Panc1 (cell line): ENCODE measurements at places on chromosomes 3 and 15. TPM values are rescaled to one million over a fixed set of nuclear protein-coding genes. Genes with fewer than 3 reads are reported as not detected.

The C15orf39 gene
- 17.6 TPM for total RNA-seq

The IL20RB gene
- total RNA-seq: 1.7 TPM

The SOX14 gene
- not detected for total RNA-seq

GRCh38 chr3:33047842-33048834, 48.8 kb downstream of the GLB1 start:
- no peak overlapping the region for H3K4me3 ChIP-seq
- no peaks in the 10 kb centered on the region for H3K27me3 ChIP-seq
- H3K27ac ChIP-seq: no peak overlapping the region
- H3K36me3 ChIP-seq: no peaks in the 10 kb centered on the region
- DNase-seq: no peak

DNA sequence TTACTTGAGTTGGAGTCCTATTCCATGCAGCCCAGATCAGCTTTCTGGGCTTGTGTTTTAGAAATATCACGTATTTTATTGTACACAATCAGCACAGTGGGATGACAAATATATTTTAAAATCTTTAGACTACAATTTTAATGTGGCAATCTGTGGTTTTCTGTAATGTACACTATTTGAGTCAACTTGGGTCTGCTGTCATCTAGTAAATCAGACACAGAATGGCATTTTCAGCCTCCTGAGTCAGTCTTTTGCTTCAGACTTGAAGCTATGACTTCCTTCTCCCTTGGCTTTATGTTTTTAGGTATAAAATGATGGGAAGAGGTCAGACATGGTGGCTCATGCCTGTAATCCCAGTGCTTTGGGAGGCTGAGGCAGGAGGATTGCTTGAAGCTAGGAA, 232.1 kb downstream of the NECTIN3 start:
- H3K4me1 ChIP-seq: no peaks in the 10 kb centered on the region
- no peaks in the 10 kb centered on the region for H3K36me3 ChIP-seq
- DNase-seq: no peak
- no peak overlapping the region for H3K4me3 ChIP-seq
- no peaks in the 10 kb centered on the region for H3K27me3 ChIP-seq

DNA sequence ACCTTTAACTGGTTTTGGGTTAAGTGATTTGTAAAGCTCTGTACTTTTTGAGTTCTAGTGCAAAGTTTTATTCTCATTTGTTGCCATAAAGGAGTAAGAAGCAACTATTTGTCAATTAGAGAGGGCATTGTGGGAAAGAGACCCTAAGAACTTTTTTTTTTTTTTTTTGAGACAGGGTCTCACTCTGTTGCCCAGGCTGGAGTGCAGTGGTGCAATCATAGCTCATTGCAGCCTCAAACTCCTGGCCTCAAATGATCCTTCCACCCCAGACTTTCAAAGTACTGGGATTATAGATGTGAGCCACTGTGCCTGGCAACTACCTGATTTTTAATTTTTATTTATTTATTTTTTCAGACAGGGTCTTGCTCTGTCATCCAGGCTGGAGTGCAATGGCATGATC, 4.9 kb downstream of the CHP1 start:
- no peak for DNase-seq
- peaks cover 12% of the 10 kb centered on the region for H3K4me1 ChIP-seq
- no peak overlapping the region for H3K4me3 ChIP-seq
- no peak overlapping the region for H3K27ac ChIP-seq
- H3K27me3 ChIP-seq: no peaks in the 10 kb centered on the region

GRCh38 chr3:13574798-13575451, 26.0 kb downstream of the FBLN2 start:
- no peak overlapping the region for H3K27ac ChIP-seq
- no peak overlapping the region for H3K4me3 ChIP-seq
- no peak for DNase-seq
- H3K27me3 ChIP-seq: no peaks in the 10 kb centered on the region
